Stimulated activated CD4-positive, alpha-beta T cell treated with anti-CD3 and anti-CD28 coated beads, Interleukin-12 subunit alpha, Interleukin-12 subunit beta, amount 100 ng/mL, for 4 hours (primary cell): ENCODE measurements at places on chromosomes 12 and 14.

GRCh38 chr14:89445273-89445973, 28.4 kb upstream of the FOXN3 start:
- peak; percentile 25 for DNase-seq

DNA sequence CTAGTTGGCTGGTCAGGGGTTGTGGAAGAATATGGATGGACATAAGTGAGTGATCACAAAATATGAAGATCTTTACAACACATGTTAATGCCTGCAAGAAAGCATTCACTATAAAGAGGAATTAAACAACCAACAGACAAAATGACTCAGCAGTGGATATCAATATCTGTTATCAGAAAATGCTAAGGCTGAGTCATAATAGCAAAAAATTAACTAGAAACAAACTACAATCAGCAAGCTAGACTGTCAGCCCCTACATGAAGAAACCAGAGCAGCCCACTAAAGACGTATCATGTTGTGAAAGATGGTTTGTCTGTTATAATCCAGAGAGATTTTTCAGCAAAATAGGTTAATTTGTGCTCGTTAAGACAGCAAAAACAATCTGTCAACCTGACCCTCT, 472.9 kb downstream of the NELL2 start:
- no peak for DNase-seq

DNA sequence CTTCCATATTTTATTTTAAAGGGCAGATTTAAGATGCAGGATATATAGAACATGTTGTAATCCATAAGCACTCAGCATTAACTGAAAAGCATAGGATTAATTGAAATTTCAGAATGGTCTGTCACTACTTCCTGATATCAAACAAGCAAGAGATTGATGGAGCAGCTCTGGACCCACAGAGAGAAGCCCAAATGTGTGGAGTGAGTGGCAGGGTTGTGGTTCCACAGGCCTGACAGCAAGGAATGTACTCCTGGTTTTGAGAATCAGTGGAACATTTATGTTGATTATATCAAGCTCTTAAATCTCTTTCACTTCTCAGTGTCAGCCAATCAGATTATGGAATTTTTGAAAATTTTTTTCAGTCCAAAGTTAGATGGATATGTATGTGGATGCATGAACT, 267.6 kb upstream of the PRICKLE1 start:
- no peak for DNase-seq

DNA sequence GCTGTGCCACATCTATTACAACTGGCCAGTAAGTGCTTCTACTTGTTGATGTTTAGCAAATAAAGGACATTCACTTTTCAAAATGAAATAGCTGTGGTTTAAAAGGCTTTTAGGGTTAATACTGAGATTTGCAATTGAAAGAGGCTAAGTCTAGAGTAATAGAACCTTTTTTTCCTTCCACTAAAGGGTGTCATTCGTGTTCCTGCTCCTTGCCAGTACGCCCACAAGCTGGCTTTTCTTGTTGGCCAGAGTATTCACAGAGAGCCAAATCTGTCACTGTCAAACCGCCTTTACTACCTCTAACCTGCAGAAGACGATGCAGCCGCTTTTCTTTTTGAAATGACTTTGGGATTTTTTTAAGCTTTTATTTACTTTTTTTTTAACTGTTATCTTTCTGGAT, 33.6 kb downstream of the PIWIL1 start:
- no peak for DNase-seq

DNA sequence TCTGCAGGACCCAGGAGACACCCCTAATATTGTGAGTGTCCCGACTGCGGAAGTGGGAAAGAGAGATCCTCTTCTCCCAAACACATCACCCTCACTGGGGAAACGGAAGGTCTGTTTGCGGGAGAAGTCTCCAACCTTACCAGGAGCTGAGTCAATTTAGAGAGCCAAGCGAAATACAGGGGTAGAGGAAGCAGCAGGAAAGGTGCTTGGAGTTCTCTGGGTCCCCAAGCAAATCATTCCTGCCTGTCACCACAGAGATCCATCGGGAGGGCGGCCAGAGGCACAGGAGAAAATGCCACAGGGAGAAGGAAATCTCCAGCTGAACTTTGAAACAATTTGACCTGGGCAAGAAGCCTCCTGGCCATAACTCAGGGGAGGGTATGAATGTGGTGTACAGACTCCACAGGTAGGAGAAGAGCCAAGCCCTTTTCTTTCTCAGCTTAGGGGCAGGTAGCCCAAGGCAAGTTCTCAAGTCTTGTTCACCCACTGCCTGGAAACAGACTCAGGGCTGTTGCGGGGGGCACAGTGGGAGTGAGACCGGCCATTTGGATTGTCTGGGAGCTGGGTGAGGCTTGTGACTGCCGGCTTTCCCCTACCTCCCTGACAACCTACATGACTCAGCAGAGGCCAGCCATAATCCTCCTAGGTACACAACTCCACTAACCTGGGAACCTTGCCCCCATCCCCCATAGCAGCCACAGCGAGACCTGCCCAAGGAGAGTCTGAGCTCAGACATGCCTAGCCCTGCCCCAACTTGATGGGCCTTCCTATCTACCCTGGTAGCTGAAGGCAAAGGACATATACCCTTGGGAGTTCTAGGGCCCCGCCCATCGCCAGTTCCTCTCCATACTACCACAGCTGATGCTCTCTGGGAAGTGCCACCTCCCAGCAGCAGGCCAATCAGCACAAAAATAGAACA, 211.9 kb upstream of the ARHGAP5 start:
- no peak for DNase-seq

GRCh38 chr12:27711317-27711682, 668 bp downstream of the MRPS35 start:
- DNase-seq, result no peak

DNA sequence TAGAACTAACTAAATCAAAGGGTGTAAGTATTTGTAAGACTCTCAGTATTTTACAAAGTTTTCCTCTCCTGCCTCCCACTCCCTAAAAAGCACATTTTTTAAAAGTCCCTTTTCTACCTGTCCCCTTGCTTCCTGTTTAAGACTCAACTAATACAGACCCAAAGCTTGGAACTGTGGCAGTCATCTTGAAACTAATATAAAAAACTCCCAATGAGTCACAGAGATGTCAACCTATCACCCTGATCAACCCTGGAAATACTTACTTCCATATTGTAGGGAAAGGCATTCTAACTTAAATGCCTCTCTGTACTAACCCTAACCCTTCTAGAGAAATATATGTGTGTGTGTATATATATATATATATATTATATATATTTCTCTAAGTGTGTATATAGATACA, 184.8 kb downstream of the SPTSSA start:
- DNase-seq, result no peak

- DNase-seq, result no peak
Measured at GRCh38 chr14:101077481-101078074, 174.1 kb upstream of the RTL1 start.

GRCh38 chr12:72832024-72832423, 559.9 kb downstream of the TRHDE start:
- DNase-seq, result no peak

- no peak for DNase-seq
Measured at GRCh38 chr12:6465467-6466183, 4.9 kb downstream of the VAMP1 start.

DNA sequence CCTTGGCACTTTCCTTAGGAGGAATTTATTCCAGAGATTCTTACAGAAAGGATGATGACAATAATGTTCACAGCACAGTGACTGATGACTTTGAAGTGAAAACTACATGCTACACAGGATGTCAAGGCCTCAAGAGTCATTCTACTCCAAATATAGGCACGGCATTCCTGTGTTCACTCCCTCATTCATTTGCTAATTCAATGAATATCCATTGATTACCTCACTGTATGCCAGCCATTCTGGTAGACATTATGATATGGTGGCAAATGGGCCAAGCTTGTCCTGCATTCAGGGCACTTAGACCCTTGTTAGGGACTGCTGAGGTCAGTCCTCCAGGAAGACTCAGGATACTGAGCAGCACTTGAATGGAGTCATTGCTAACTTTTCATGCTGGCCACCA, 48.0 kb downstream of the FOXN4 start:
- no peak for DNase-seq

DNA sequence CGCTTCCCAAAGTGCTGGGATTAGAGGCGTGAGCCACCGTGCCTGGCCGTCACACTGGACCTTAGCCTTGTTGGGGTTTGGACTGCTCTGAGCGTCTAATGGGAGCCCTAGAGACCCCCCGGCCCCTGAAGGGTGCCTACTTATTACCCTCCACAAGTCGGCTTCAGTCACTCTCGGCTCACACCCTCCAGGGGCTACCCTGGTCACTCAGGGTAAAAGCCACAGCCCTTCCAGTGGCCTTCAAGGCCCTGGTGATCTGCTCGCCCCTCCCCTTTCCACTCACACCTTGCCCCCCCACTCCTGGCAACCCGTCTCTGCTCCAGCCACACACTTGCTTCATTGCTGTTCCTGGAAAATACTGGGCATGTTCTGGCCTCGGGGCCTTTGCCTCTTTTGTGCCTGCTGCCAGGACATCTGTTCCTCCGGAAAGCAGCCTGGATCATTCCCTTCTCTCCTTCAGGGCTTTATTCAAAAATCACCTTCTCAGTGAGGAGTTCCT, 3.6 kb upstream of the MORN3 start:
- no peak for DNase-seq

- no peak for DNase-seq
Measured at GRCh38 chr14:96832351-96832750, 35.2 kb downstream of the VRK1 start.

- DNase-seq, result no peak
Measured at GRCh38 chr12:75711271-75711670, 199.9 kb upstream of the KRR1 start.

DNA sequence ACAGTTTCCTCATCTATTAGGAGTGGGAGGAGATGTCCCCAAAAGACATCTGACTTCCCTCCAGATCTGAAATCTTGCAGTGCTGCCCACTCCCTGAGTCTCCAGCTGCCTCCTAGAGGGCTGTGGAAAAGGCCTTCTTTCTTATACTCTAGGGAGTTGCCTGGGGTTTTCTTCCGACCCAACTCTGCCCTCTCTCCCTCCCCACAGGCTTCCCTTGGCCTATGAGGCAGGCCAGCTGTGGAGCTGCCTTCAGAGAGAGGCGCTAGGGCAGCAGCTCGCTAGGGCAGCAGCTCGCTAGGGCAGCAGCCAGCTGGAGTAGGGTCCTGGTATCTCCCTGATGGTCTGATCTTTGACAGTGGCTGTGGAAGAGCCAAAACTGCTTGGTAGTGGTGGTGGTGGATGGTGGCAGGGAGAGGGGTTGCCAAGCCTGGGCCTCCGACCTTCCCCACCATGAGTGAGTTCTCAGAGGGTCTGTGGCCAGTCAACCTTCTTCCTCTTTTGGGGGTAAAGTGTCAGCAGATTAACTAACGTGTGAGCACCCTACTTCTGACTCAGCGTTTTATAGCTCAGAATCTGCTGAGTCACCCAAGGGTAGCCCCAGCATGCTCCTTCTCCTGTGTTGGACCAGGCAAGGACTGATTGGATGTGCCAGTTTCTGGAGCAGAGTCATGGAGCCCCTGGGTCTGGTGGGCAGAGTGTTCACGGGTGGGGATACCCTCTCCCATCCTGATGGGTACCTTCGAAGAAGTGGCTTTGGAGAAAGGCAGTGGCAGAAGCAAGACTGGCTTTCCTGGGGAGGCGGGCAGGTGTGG, 2.3 kb downstream of the SLC48A1 start:
- DNase-seq, result no peak

- DNase-seq, result no peak
Measured at GRCh38 chr12:94033101-94033500, 115.3 kb upstream of the PLXNC1 start.

GRCh38 chr12:107027636-107028053, 40.7 kb upstream of the MTERF2 start:
- DNase-seq, result no peak

DNA sequence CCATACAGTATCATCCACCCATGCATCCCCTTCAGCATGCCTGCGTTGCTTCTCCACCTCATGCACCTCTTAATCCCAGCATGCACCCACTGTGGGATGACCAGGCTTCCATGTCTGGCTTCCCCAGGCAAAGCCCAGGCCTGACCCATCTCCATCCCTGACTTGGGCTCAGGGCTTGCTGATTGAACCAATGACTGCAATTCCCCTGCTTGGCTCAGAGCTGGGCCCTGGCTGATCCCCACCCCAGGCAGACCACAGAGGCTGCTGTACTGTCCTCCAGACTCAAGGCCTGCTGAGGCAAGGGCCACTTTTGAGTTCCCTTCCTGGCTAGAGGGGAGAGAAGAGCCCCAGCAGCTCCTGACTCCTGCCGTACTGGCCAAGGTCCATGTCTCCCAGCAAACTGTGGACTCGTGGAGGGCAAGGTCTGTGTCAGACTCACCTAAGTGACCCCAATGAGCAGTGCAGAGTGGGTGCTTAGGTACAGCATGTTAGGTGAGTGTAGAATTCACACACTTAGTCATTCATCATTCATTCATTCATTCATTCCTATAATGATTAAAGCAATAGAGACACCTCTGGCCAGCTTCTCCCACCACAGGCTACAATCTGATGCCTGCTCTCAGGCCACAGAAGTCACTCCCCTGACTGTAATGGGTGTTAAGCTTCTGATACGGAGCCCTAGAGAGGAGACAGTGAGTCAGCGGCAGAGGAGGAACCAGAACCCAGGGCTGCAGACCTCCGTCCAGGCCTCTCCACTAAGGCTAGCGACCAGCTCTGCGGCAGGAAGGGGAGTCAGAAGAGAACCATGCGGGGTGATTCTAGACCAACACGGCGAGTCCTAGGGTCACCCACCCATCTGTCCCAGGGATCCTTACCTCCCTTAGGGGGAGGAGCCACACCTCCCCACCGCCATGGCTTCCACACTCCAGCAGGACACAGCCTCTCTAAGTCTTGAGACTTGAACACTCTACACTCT, 2.9 kb downstream of the BEGAIN start:
- DNase-seq, result no peak

DNA sequence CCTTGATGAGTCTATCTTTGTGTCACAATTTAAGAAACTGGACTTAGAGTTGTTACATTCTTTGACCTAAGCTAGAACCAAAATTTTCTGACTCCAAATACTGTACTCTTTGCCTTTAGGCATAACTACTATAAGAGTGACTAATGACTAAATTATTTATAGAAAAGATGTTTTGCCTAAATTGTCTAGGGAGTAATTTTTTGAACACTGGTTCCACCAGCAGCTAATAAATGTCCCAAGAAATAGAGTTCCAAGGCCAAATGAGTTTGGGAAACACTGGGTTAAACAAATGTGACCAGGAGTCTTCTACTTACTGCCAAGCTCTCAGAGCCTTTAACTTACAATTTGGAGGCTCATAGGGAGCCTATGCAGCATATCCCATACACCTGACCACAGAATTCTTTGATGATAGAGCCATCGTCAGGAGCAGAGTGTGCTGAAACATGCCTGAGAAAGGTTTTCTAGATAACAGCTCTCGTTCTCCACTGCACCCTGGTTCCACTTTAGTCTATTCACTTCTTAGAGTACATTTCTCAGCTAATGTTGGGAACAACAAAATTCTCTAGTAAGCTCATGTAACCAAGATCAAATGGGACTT, 215.9 kb upstream of the HMGA2 start:
- DNase-seq, result no peak

DNA sequence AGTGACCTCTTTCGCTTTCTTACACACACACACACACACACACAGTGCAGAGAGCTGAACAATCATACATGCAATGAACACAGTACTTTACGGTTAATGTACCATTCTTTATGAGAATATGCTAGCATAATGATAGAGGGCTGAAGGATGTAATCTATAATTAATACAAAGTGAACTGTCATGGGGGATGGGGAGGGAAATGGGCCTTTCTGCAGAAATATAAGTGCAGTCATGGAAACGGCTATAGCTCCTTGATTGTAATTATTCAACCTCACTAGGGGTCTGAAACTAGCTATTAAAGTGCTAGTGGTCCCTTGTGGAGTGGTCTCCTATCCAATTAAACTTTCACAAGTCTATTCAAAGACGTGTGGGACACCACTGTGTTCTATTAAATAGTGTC, 443.2 kb upstream of the FOXG1 start:
- DNase-seq, result no peak
